ENCODE measurements at places on chromosomes 7 and 10.

- DNase-seq: peak; percentile 56
These were observed 179.0 kb downstream of the NOC3L start for GRCh38 chr10:94183666-94184264.

GRCh38 chr10:3397231-3397630 is 224.6 kb upstream of the PITRM1 start:
- DNase-seq: no peak

- no peak for DNase-seq
These were observed 55.6 kb downstream of the OSBPL3 start for GRCh38 chr7:24924375-24924774.

GRCh38 chr7:71198887-71199286 is 66.9 kb downstream of the GALNT17 start:
- no peak for DNase-seq

- peak; percentile 78 for DNase-seq
These were observed 1.7 kb downstream of the TRIM8 start for GRCh38 chr10:102645741-102646609.

GRCh38 chr7:130298544-130299326 is 5.8 kb downstream of the CPA4 start:
- DNase-seq: no peak

DNA sequence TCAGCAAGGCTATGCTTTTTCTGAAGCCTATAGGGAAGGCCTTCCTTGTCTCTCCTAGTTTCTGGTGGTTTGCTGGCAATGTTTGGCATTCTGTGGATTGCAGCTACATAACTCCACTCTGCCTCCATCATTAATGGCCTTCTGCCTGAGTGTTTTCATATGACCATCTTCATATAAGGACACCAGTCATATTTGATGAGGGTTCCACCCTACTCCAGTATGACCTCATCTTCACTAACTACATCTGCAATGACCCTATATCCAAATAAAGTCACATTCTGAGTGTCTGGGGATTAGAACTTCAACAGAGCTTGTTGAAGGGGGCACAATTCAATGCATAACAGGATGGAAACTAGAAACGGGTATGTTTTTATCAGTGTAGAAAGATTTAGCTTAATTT is 22.1 kb downstream of the CAV1 start:
- no peak for DNase-seq

DNA sequence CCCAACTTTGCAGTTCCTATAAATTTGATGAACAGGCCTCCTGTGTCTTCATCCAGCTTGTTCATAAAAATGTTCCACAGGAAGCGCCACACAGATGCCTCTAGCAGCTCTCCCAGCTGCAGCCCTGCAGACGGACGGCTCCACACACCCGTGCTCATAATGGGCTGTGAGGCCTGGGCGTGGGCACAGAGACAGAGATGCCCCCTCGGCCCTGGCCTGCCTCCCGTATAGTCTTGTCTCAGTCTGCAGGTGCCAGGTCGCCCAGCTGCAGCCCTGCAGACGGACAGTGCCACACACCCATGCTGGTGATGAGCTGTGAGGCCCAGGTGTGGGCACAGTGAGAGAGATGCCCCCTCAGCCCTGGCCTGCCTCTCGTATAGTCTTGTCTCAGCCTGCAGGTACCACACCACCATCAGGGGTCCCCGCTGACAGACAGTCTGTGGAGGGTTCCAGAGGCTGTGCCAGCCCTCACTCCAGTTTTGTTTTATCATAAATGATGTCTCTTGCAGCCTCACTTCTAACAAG is 189.9 kb downstream of the TCERG1L start:
- DNase-seq: no peak

- peak; percentile 71 for DNase-seq
These were observed 464 bp downstream of the KIAA1217 start for GRCh38 chr10:24209432-24209771.

- DNase-seq: no peak
These were observed 10.8 kb downstream of the MYL10 start for GRCh38 chr7:101618207-101618839.

DNA sequence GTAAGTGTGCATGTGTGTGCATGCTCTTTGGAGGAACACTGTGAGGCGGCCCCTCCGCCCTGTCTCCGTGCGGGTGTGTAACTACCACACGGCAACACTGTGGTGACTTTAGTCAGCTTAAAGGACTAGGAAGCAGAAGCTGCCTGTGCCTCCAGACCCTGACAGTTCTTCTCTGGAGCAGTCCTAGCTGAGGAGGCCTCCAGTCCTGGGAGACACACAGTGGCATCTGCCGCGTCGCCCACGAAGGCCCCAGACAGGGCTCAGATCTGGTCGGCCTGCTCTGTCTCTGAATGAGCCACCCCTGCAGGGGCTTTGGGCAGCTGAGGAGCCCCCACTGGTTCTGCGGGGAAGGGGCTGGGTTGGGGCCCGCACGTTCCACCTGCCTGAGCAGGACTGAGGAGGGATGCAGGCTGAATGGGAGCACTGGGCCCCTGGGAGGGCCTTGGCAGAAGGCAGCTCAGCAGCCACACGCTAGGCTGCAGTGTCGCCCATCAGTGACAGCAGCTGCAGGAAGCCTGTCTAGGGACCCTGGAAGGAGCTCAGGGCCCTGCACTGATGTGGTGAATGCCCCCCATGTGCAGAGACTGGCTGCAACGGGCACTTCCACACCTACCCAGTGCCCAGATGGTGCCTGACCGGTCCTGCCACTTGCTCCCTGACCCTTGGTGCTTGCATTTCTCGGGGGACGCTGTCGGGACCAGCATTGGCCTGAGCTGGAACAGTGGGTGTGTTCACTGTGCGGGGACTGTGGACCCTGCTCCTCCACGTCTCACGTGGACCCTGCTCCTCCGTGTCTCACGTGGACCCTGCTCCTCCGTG is 27.3 kb upstream of the KNDC1 start:
- DNase-seq: no peak

Data from stimulated activated CD4-positive, alpha-beta T cell treated with anti-CD3 and anti-CD28 coated beads, Interleukin-1b, Interleukin-23, amount 100 ng/mL, for 48 hours (primary cell).